ENCODE measurements at places on chromosomes 6 and 20.

- DNase-seq = no peak
These were observed 227.4 kb downstream of the LRFN2 start for GRCh38 chr6:40359808-40360207.

DNA sequence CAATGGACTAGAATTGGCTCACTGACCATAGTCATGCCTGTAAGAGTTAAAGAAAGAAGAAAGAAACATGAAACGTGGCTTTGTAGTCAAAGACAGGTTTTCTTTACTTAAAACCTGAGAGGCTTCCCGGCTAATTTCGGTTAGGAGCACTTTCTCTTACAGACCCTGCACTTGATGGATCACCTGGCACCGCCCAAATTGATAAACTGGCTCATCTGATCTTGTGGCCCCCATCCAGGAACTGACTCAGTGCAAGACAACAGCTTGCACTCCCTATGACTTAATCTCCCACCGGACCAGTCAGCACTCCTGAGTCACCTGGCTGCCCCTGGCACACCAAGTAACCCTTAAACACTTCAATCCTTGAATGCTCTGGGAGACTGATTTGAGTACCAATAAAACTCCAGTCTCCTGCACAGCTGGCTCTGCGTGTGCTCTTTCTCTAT is 12.3 kb downstream of the TMEM14B start:
- DNase-seq = no peak

- no peak for DNase-seq
These were observed 285.7 kb downstream of the BTBD9 start for GRCh38 chr6:38354037-38354381.

DNA sequence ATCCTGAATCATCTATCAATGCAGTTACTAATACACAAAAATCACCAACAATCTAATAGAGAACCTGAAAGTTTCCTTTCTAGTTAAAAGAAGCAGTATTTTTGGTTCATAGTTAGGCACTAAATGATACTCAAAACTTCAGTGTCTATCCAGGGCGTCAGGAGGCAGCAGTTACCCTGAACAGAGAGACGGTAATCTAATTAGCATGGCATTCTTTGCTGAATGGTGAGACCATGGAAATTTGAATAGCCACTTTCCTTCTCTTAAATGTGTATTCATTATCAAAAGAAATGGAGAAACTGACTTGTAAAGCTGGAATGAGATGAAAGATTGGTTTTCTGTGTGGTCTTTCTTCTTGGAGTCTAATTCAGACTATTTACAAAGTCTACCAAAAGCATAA is 146.6 kb upstream of the BMP5 start:
- DNase-seq = no peak

- no peak for DNase-seq
These were observed 222.3 kb downstream of the UBE3D start for GRCh38 chr6:82843291-82843885.

DNA sequence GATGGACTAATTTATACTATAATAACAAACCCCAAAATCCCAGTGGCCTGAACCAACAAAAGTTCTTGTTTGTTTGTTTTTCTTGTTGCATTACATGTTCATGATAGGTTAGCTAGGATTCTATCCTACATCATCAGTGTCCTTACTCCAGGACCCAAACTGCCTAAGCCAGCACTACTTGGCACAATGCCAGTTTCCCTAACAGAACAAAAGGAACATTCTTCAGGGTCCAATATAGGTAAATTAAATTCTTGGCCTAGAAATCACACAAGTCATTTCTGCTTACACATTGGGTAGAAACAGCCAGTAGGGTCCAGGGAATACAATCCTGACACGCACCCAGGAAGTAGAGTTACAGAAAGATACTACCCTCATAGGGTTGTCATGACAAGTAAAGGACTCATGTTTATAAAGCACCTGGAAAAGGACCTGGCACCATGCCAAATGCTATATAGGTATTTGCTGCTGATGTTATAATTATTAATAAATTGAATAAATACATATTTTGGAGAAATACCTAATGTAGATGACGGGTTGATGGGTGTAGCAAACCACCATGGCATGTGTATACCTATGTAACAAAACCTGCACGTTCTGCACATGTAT is 38.8 kb downstream of the RCAN2 start:
- DNase-seq = no peak

All from stimulated activated CD8-positive, alpha-beta memory T cell treated with anti-CD3 and anti-CD28 coated beads, Interleukin-4, amount 100 ng/mL, for 1 hour (primary cell).